ENCODE measurements at places on chromosomes 1 and 21.

DNA sequence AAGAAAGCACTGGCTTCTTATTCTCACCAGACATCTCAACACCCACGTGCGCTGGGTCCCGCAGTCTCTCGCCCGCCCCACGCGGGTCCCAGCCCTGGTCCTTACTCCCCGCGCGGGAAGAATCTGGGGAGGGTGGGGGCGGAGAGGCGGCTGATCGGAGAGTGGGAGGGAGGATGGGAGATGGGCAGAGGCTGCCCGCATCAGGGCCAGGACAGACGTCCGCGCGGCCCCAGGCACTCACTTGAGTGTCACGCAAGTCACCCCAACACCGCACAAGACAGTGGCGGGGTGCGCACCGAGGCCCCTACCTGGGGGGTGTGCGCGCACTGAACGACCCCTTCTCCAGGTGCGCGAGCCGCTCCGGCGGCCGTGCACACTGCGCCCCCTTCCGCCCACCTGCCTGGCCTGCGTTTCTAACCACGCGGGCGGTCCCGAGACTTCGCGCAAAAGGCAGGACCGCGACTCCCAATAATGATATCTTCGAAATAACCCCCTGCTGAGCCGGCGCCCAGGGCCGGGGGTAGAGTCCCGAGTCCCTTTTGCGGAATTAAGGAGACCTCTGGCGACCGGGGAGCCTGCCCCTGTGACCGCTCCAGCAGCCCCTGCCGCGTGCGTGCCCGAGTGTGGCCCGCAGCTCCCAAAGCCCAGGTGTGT lies 6.0 kb upstream of the SIM2 start:
- no peak for DNase-seq

- peak; percentile 47 for DNase-seq
Observed at GRCh38 chr1:27395441-27396195, 3.2 kb downstream of the GPR3 start.

DNA sequence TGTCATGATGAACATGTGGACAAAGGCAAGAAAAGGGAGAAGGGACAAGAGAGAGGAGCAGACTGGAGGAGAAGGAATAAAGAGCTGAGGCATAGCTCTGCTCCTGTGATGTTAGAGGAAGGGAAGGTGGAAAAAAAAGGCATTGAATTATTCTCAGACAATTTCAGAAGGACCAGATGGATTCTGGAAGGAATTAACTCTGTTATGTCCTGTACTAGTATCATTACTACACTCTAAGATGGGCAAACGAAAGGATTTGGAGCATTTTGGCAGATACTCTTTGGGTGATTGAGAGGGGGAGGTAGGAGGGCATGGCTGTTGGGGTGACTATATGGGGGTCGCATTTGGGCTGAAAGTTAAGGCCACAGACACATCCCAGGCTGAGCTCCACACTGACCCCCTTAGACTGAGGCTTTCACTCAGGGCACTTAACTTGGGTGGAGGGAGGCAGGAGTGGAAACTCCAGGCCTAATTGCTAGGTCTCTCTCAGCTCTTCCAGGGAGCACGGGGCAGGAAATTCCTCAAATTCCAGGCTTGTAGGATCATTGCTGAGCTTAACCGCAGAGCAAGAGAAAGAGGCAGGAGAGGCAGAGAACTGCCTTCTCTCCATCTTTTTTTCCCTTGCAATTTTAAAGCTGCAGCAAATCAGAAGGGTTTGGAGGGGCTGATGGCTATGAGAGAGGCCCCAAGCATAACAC lies 25.9 kb downstream of the KIRREL1 start:
- DNase-seq, result no peak

DNA sequence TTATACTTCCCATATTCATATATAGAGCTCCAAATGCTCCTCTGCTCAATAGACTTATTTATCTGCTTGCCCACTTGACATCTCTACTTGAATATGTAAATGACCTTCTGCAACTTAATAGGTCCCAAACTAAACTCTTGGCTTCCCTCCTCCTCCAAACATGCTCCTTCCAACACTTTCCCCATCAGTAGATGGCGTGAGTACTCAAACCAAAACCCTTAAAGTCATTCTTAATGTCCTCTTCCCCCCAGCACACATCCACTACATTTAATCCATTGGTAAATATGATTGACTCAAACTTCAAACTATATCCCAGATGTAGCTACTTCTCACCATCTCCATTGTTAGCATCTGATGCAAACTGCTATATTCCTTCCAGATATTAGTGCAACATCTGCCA lies 48.5 kb upstream of the PBX1 start:
- no peak for DNase-seq

GRCh38 chr1:9942399-9942938 lies 722 bp downstream of the LZIC start:
- DNase-seq, result no peak

DNA sequence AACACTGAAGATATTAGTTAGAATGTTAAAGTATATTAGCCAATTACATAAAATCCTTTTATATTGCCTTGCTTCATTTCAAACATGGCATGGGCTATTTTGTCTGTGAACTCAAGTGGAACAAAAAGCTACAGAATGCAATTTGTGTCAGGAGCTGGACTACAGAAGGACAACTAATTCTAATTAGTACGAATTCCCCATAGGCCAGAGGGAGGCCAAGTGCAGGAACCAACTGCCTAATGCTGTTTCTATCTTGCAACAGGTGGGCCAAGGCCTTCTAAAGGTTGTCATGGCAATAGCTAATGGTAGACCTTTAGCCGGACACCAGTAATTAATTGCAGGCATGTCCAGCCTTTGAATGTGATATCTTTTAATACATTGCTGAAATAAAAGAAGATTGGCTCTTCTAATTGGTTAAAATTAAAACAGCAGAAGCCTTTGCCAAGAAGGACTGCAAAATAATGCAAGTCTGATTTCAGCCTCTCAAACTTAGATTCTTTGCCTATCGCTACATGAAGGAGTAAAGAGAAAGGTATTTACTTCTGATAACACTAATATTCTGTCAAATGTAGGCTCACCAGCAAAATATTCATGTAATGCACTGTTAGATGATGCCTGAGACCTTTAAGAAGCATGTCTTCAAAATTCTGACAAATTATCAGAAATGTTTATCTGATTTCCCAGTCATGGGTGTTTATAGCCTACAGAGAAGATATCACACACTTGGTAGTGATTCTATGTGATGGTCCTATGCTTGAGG lies 232.1 kb downstream of the LMO4 start:
- DNase-seq, result no peak

Data from stimulated activated CD4-positive, alpha-beta T cell treated with anti-CD3 and anti-CD28 coated beads, Interleukin-1b, Interleukin-23, amount 100 ng/mL, for 24 hours (primary cell).